Activated gamma-delta T cell treated with Interleukin-2 at 50 U/mL for 16 hours (primary cell): ENCODE measurements at places on chromosomes 12 and 14.

- DNase-seq = no peak
These were observed 25.1 kb downstream of the TEP1 start for GRCh38 chr14:20388159-20388558.

GRCh38 chr12:126159139-126159538 is 1093.9 kb downstream of the AACS start:
- no peak for DNase-seq

DNA sequence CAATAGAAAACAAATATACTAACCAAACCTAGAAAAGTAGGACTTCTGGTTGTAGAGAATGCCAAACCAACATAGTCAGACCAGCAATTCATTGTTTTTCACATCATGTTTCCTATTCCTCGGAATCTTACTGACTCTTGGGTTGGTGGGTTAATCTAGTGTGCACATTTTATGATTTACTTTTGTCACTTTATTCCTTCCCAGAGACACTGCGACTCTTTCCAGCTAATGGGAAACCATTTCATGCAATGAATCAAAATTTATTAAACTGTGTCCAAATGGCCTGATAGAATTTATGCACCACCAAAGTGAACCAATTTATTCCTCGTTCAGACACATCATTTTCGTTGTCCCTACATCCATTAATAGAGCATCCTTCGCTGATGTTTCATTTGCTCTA is 464.9 kb downstream of the RPS29 start:
- DNase-seq = no peak

DNA sequence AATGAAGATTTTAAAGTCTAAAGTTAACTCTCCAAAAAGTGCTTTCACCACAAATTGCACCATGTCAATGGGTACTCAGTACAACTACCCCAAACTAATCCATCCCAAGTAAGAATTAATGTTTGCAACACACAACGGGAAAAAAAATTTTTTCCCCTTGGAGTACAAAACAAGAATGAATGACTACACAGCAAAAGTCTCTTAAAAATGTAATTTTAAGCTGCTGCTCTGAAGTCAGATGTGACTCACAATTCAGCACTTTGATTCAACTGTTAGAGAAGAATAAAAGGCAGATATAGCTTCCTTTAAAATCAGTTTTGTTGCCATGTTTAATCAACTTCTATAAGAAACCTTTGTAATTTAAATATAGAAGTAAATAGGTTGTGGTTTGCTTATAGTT is 42.5 kb upstream of the VPS33A start:
- DNase-seq = no peak
